ENCODE measurements at places on chromosomes 11 and 22.
A peak's percentile ranks its signal among the peaks of the same experiment; 100 is the strongest.

DNA sequence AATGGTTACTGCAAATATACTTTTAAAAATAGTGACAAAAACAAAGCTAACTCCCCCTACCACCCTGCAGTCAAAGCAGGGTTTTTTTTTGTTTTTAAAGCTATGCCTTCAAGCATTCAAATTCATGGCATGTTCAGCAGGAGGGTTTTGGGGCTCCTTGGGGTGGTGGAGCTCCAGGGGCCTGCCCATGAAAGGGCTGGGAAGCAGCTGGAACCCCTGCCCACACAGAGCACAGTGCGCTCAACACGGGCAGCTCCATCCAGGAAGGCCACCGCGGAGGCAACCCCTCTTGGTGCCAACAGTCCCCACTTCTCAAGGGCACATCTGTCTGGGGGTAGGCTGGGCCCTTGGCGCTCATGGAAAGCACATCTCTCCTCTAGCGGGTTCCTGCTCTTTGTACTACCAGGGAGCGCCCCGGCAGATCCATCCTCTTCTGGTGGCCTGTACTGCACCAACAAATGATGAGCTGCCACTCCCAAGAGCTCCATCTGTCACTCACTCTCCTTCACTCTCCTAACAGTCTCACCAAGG is 16.6 kb upstream of the PHLDA2 start:
- DNase-seq, result no peak

DNA sequence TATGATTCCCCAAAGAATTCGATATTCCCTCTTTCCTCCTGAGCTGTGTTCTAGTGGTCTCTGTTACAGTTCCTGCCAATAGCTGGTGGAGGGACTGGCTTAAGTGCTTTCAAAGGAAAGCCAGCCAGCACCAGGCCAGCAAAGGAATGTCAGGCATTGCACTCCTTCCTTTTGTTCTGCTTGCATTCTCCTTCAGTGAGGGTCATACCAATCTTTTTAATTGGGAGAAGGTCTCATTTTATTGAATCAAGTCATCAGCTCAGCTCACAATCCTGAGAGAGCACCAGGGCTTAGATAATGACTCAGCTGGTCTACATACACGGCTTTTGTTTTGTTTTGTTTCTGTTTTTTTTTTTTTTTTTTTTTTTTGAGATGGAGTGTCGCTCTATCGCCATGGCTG is 222.9 kb downstream of the NAV2 start:
- DNase-seq, result peak; percentile 80

GRCh38 chr11:111456086-111456858 is 55.9 kb downstream of the BTG4 start:
- DNase-seq, result no peak

- no peak for DNase-seq
These were observed 74.5 kb upstream of the PICALM start for GRCh38 chr11:86143087-86144030.

GRCh38 chr11:132035766-132036165 is 665.4 kb downstream of the NTM start:
- no peak for DNase-seq
